Activated CD4-positive, alpha-beta memory T cell treated with anti-CD3 and anti-CD28 coated beads, Interleukin-2, amount 10 ng/mL, durations not matched to agents 7 days and 5 days (primary cell): ENCODE measurements at places on chromosomes 2 and 18. TPM values are rescaled to one million over a fixed set of nuclear protein-coding genes. Genes with fewer than 3 reads are reported as not detected.

DNA sequence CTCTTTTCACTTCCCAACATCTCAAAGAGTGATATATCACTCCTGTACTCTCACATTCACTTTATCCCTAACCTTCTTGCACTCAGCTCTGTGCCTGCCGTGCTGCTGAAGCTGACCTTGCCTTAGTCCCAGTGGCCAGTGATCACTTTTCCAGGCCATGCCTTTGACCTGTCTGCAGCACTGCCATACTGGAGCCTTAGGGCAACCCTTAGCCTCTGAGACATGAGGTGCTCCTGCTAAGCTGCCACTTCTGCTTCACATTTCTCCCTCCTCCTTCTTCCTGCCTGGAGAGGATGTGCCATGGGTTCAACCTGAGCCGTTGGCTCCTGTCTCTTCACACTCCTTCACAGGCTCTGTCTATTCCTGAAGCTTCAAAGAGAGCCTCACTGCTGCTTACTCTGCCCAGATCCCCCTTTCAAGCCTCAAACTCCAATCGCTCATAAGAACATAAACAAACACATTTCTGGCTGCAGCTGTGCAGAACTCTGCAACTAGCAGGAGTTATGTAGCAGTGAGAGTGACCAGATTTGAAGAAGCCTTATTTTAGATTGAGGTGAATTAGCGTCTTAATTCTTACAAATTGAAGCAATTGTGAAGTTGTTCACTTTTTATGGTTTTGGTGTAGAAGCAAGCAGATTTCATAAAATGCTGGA lies 716.2 kb upstream of the FANCL start:
- no peaks in the 10 kb centered on the region for H3K27me3 ChIP-seq
- DNase-seq, result no peak
- no peaks in the 10 kb centered on the region for H3K36me3 ChIP-seq
- H3K4me1 ChIP-seq, result no peaks in the 10 kb centered on the region
- no peak overlapping the region for H3K4me3 ChIP-seq

GRCh38 chr2:219527076-219527394 lies 12.8 kb downstream of the ASIC4 start:
- DNase-seq, result no peak
- H3K4me1 ChIP-seq, result peaks cover 1% of the 10 kb centered on the region
- H3K4me3 ChIP-seq, result no peak overlapping the region
- H3K27me3 ChIP-seq, result peaks cover 78% of the 10 kb centered on the region
- H3K36me3 ChIP-seq, result no peaks in the 10 kb centered on the region

DNA sequence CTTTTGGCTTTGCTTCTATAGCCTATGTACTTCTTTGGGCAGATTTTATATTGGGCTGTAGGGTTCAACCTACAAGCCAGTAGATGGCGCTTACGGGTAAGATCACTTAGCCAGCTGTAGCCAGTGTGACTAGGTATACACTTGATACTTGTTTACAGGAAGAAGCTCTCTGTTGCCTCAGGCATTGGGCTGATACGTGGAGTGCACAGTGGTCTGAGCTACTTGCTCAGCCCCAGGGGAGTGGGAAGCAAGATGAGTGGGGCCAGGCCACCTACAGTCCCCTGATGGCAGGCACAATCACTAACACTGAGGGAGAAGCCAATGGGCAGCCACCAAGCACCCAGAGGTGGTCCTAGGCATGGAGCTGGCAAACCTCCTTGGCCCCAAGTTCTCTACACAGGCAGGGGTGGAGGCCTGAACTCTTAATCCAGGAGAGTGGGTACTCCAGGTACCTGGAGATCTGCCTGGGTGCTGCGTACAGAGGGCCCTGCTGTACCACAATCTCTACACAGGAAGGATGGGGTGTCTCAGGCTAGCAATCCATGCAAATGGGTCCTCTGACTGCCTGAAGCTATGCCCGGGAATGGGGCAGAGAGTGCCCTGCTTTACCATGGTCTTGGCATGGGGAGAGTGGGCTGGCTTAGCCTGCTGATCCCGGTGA lies 122.2 kb downstream of the NCOA1 start:
- peaks cover 11% of the 10 kb centered on the region for H3K4me1 ChIP-seq
- H3K27ac ChIP-seq, result peak overlapping the region; percentile 79
- no peaks in the 10 kb centered on the region for H3K27me3 ChIP-seq
- H3K36me3 ChIP-seq, result no peaks in the 10 kb centered on the region

GRCh38 chr2:219404954-219405353 lies 13.2 kb upstream of the DES start:
- H3K27me3 ChIP-seq, result peaks cover 12% of the 10 kb centered on the region
- no peak for DNase-seq

DNA sequence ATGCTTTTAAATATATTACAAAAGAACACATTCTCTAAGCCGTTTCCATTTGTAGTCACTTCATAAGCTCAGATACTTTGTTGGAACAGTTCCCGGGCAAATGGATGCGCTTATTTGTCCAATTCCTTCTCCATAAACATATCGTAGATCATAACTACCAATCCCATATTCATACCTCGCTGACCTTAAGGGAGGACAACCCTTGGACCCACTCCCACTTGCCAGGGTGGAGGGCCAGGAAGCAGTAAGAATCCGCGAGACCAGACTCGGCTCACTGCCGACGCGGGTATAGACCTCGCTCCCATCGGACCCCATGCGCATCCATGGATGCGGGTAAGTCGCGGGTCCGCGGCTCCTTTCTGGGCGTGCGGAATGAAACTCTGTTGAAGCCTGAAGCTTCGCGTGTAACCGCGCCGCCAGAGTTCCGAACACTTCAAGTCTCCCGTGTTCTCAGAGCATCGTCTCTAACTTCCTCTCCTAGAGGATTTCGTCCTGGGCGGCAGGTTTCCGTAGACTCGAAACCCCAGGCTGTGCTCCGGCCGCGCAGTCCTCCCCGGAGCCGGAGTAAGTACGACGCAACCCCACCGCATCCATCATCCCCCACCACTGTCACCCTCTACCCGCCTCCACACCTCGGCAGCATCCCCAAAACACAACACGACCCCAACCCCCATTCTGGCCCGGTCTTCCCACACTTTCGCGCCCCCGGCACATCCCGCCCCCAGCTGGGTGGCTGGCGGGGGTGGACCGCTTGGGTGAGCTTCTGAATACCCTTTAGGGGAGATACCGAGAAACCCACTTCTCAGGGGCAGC lies 1.1 kb downstream of the DSC3 start:
- H3K36me3 ChIP-seq, result no peaks in the 10 kb centered on the region
- H3K4me1 ChIP-seq, result no peaks in the 10 kb centered on the region
- no peak for DNase-seq
- peak overlapping the region; percentile 28 for H3K27ac ChIP-seq
- H3K27me3 ChIP-seq, result peaks cover 23% of the 10 kb centered on the region
- no peak overlapping the region for H3K4me3 ChIP-seq

DNA sequence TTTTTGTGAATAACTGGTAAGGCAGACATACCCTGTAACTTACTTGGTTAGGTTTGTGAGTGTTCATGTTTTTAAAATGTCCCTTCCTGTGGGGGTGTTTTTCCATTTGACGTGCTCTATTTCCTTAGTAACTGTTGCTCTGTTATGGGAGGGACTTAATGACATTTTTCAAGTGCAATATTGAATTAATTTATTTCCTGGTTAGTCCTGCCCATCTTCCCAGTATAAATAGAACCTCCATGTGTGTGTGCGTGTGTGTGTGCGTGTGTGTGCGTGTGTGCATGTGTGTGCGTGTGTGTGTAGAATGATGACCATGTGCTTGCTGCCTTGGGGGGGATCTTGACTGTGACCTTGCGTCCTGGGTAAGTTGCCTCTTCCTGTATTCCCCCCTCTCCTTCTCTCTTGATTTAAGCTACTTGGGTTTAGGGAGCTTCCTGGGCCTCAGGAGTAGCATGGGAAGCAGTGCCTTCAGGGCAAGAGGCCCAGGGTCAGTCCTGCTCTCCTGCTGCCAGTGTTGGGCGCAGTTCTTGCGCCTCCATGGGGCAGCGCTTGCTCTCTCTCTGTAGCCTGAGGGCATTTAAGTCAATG lies 163.9 kb downstream of the LDLRAD4 start:
- no peaks in the 10 kb centered on the region for H3K36me3 ChIP-seq
- peak overlapping the region; percentile 72 for H3K4me3 ChIP-seq
- no peak for DNase-seq
- no peaks in the 10 kb centered on the region for H3K27me3 ChIP-seq

DNA sequence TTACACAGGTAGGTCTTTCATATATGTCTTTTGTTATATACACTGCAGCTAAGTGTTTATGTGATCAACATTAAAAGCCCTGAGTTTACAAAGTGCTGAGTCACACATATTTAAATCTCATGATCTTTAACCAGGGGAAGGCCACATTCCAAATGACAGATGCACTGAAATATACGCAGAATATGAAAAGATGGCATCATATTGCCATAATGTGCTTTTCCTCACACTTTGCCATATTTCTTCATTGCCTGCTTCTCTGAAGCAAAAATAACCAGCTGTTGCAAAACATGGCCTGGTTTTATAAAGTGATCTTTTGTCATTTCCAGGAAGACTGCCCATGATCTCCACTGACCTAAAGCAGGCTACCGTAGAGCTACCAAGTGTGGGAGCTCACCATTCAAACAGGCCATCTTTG lies 93.5 kb upstream of the MAPRE2 start:
- H3K4me3 ChIP-seq, result no peak overlapping the region
- no peaks in the 10 kb centered on the region for H3K36me3 ChIP-seq
- no peaks in the 10 kb centered on the region for H3K4me1 ChIP-seq
- no peak for DNase-seq

DNA sequence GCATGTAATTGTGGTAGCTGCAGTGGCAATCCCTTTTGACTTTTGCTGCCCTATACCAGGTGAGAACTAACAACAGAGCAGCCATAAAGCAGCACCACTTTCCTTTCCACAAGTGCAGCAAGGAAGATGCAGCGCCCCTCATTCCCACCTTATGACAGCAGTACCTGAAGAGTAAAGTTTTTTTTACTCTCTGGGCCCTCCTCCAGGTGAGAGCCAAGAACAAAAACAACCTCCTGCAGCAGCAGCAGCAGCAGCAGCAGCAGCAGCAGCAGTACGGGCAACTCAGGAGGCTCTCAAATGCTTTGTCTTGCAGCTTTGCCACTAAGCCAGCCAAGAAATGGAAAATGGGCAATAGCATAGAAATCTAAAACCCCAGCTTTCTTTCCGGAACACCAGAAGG lies 397.5 kb downstream of the FIGN start:
- no peaks in the 10 kb centered on the region for H3K27me3 ChIP-seq
- DNase-seq, result no peak
- no peaks in the 10 kb centered on the region for H3K4me1 ChIP-seq
- H3K4me3 ChIP-seq, result no peak overlapping the region

- H3K36me3 ChIP-seq, result peaks cover 90% of the 10 kb centered on the region
- H3K27ac ChIP-seq, result peak overlapping the region; percentile 89
- DNase-seq, result no peak
- H3K4me3 ChIP-seq, result peak overlapping the region; percentile 85
- H3K27me3 ChIP-seq, result peaks cover 5% of the 10 kb centered on the region
Observed at GRCh38 chr2:37600735-37601134, 70.7 kb downstream of the CDC42EP3 start.

DNA sequence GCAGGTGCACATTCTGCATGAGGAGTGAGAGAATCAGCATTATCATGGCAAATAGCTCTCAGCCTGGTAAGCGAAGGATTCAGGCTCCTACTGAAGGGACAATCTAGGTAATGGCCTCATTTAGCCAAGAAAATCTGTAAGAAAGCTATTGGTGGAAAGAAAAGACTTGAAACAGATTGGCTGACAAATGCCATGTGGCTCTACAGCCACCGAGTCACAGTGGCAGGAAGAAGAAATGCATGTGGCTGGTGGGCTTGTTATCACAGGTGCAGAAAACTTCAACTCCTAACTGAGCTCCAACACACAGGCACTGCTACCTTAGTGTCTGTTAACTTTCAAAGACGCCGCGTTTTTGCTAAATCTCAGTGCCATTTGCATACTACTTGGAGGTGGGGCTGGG lies 60.6 kb upstream of the REV1 start:
- H3K4me1 ChIP-seq, result no peaks in the 10 kb centered on the region
- no peak for DNase-seq
- H3K4me3 ChIP-seq, result no peak overlapping the region
- H3K36me3 ChIP-seq, result no peaks in the 10 kb centered on the region
- peaks cover 5% of the 10 kb centered on the region for H3K27me3 ChIP-seq

DNA sequence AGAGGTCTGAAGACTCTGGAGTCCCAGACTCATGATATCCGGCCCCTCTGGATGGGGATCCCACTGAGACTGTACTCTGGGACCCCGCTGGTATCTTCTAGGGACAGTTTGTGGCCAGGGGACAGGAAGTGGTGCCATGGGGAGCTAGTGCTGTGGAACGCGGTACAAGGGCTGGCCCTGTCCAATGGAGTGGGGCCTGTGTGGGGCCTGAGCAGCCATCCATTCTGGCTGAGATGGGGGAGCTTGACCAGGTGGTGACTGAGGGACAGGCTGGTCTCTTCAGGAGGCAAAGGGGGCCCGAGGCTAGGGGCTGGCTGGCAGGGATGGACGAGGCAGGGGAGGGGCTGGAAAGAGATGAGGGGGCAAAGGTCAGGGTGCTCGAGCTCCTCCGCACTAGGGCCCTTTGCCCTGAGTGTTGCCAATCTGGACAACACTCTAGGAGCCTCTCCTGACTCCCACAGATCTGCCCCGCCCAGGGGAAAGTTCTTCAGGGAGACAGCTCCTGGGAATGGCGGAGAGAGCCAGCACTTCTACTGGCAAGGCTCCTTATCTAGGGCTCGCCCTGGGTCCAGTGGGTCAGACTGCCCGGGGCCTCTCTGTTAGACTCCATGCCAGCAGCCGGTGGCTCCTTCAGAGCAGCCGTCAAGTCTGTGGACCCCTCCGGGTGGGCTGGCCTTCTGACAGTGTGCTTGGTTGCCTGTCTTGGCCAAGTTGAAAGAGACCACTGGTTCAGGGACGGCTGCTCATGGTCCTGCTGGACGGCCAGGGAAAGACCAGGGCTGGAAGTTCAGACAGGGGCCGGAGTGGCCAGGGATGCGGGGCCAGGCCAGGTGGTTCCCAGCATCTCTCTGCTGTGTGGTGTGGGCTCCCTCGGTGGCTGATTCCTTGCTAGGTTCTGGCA lies 12.3 kb downstream of the MALL start:
- H3K27me3 ChIP-seq, result peaks cover 20% of the 10 kb centered on the region
- DNase-seq, result no peak
- H3K4me3 ChIP-seq, result no peak overlapping the region
- H3K36me3 ChIP-seq, result no peaks in the 10 kb centered on the region
- peaks cover 10% of the 10 kb centered on the region for H3K4me1 ChIP-seq

DNA sequence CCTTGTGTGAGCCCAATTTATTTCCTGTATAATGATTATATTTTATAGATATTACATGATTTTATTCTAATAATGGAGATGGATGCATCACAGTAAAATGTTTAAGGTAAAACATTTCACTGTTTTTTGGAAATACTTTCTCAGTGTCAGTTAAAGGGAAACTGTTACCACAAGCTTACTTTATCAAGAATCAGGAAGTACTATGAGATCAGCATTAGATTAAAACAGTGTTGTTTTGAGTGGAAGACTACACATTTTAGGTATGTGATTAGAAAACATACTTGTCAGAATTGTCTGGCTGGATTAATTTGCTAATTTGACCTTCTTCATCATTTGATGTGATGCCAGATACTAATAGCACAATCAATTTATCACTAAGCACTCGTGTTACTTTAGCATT lies at the start of gene HRH4:
Gene HRH4, plus strand, starts transcription at position 250 of the 400 bp plus-strand sequence. Its CDS starts 92 bp downstream, at position 342.
- peaks cover 4% of the 10 kb centered on the region for H3K27me3 ChIP-seq
- no peak within 1 kb of the TSS for H3K27ac ChIP-seq

GRCh38 chr18:25946540-25946939 lies 143.9 kb downstream of the SS18 start:
- H3K36me3 ChIP-seq, result no peaks in the 10 kb centered on the region
- H3K27me3 ChIP-seq, result no peaks in the 10 kb centered on the region
- H3K4me1 ChIP-seq, result no peaks in the 10 kb centered on the region
- H3K4me3 ChIP-seq, result no peak overlapping the region
- DNase-seq, result no peak

The COLEC11 gene
- not detected for total RNA-seq

The RFX8 gene
- total RNA-seq, result 1.7 TPM

The TCF7L1 gene
- not detected for total RNA-seq

The SPC25 gene
- total RNA-seq, result 34.2 TPM

The SIX2 gene
- total RNA-seq, result not detected

The BOK gene
- total RNA-seq, result 0.15 TPM
